ENCODE measurements at places on chromosomes 3 and 15.
A peak's percentile ranks its signal among the peaks of the same experiment; 100 is the strongest.

DNA sequence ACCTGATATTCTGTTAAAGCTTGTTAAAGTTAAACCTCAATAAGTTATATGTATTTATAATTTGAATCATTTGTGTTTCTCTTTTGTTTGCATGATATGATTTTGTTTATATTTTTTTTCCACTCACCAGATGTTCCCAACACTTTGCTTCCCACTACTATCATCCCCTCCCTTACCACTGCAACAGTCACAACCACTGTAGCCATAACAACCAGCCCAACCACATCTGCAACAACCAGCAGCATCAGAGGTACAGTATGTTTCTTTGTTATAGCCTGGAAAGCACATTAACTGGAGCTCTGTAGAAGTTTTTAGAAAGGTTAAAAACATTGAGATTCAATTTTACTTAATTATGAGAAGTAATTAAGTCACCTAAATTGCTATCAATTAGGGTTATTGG lies 1011.9 kb downstream of the VGLL3 start:
- DNase-seq, result no peak

DNA sequence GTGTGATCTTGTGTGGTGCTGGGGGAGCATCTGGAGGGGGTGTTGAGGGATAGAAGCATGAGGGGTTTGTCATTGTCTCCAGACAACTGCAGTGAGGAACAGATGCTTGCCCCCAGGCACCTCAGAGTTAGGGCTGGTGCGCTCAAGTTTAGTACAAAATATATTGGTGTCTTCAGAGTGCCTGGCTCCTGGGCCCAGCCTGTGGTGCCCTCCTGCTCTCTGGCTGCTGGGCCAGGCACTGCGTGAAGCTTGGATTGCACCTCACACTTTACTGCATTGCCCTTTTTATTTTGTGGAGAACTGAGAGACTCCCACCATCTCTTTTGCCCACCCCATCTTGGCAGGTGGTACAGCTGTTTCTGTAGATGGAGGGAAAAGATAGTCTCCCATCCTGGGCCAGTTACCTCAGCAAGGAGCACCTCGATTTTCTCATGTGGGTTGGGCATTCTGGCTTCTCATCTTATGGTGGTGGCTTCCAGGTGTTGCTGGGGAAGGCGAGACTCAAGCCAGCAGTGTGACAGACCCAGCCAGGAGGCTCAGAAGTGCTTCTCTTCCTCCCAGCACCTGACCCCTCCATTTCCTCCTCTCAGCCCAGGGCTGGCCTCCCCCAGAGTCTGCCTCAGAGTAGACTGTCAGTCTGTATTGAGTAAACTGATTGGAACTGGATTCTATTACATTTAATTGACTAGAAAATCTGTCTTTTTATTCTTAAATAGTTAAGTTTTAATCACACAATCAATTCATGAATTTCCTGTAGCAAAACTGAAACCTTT lies 140.5 kb downstream of the DNAJB8 start:
- no peak for DNase-seq

- DNase-seq, result no peak
Measured at GRCh38 chr3:45178183-45179023, 32.2 kb upstream of the CDCP1 start.

DNA sequence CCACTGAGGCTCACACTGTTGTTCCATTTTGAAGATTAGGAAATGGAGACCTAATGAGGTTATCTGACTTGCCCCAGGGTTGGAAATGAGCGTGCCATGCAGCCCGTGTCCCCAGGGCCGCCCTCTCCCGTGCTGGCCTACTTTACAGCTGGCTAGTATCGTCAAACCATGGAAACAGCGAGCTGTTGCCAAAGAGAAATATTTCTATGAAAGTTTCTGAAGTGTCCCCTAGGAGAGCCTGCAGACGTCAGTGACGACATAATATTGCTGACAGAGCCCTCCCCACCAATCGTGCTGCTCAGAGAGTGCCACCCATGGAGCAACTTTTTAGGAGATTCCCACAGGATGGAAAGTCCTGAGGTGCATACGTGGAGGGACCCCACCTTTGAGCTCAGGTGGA lies 11.2 kb upstream of the FAM174B start:
- no peak for DNase-seq

- DNase-seq, result no peak
Measured at GRCh38 chr15:69871511-69872134, 226.1 kb downstream of the TLE3 start.

DNA sequence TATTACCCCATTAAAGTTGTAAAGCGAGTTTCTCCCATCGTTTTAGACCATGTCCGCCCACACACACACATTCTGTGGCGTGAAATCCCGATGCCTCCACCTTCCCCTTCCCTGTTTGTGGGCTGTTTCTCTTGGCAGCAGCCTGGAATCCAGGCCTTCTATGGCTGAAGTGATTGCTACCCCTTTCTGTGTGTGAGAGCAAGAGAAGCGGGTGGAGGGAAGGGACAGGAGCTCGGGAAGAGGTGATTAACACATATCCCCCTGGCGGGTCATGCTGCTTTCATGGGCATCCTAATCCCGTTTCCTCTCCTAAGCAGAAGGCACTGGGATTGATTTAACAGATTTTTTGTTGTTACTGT lies 283.8 kb upstream of the RGMA start:
- no peak for DNase-seq

GRCh38 chr3:52177701-52178042 lies 20.3 kb upstream of the ALAS1 start:
- no peak for DNase-seq

- no peak for DNase-seq
Measured at GRCh38 chr15:81945014-81945615, 100.7 kb downstream of the MEX3B start.

- no peak for DNase-seq
Measured at GRCh38 chr3:109902549-109902948, 565.2 kb upstream of the DPPA4 start.

DNA sequence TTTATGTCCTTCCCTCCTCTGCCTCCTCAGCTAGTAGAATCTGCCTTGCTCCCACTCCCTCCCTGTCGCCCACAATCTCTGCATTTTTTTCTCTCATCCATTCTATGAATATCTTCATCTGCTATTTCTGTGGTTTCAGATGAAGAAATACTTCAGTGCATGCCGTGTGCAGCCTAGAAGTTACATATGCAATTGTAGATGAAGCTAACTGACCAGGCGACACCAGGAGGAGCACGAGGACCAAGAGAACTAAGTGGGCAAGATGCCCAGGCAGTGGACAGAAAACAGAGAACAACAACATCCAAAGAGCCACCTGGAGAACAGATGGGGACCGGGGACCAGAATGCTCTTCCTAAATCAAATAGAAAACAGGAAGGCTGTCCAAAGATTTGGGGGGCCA lies 121.4 kb upstream of the ATP11B start:
- no peak for DNase-seq

DNA sequence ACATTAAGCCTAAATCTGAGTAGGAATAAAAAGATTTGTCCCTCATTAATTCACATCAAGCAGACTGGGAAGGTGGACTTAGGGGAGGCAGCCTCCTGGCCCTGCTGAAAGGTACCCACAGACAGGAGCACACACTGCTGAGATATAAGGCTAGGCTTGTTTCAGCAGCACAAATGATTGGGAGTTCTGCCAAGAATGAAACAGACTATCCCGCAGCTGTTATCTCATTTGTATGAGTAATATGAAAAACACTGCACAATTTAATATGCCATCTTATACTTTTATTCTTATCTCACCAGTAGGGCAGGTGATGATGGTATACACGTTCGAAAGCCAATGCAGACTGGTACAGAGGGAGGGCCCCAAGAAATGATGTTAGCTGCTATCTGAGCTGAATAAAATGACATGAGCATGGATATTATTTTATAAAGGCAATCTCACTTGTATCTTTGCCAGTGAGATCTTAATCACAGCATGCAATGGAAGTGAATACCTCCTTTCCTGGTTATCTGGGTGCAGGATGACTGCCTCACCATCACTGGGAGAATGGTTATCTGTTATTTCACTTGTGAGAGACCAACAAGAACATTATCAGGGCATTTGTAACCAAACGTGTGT lies 258.7 kb upstream of the PPP2R3A start:
- no peak for DNase-seq

DNA sequence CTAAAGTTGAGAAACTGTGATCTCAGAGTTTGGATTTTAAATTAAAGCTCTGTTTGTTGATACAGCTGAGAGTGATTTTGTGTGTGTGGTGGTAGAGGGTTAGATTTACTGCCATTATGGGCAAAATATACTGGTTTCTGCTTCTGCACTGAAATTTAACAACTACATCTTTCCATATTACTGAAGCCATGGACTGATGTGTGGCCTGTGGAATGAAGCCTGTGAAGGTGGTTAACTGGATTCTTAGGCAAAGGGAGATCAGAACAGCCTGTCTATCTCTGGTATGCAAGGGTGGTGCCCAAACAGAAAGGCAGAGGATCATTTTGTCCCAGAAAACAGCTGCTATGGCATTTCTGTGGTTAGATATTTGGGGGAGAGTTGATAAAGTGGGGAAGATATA lies 297.3 kb upstream of the THBS1 start:
- DNase-seq, result no peak

DNA sequence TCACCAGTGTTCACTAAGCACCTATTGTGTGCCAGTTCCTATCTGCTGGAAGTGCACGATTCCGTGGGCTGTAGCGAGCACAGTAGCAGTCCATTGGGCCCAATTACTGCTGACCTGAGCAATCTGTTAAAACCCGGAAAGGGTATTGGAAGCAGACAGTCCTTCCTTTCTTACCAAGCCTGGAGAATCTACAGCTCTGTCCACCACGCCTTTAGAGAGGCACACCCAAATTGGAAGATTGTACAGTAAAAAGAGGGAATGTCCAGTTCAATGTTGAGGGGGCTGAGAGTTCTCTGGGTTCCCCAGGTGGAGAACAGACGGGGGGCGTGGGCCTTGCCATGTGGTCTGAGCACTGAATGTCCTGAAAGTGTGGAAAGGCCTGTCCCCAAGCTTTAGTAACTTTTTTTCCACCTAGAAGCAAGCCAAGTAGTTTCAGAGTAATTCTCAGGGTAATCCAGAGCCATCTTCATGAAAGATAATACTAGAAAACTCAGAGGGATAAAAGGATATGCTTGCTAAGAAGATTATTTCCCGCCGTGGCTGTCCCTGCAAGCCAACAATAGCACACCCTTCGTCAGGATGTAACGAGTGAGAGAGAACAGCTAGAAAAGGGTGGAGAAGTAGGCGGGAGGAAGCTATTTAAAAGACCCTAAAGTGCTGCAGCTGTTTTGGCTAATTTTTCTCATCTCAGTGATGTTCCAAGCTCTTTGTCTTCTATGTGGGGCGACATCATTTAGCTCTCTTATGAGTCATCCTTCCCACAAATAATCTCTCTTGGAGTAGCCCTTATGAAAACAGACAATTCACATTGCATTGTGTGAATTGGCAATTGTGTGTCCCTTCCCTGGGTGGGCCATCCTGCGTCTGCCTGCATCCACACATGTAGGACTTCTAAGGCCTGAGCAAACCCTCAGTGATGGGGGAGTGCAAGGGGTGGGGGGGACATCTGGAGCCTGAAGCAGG lies 181.0 kb downstream of the ATG7 start:
- no peak for DNase-seq

DNA sequence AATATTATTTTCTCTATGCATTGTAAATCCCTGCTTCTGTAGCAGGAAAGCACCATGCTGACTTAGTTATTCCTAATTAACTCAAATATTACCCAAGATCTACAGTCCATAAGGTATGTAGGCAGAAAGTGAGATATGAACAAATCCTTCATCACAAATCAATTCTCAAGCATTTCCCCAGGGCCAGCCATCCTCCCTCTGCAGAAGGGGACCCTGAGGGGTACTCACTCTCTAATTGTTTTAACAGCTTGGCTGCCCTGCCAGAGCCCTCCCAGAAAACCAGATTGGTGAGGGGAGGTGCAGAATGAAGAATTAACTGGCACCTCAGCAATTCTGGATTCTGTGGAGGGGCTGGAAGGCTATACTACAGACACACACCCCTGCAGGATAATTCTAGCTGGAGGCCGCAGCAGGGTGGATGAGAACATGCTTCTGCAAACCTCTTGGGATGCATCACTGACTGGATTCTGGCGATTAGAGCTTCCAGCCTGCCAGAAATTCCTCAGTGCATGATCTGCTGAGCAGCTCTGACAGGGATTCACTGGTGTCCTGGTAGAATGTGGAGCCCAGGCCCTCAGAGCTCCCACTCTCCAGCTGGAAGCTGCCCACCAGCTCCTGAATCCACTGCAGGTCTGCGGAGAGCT lies 88.6 kb upstream of the HERC1 start:
- DNase-seq, result no peak

DNA sequence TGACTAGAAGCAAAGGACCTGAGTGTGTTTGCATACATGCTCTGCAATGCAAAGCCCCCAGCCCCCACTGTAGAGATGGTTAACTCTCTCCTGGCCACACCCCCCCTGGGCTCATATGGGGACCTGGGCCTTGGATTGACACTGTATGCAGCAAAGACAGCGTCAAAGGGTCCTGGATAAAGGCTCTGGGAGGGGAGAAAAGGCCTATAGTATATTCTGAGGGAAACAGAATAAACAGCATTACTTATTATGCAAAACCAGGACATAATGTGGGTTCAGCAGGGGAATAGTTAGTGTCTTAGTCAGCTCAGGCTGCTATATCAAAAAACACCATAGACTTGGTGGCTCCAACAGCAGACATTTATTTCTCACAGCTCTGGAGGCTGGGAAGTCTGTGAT lies 158.7 kb downstream of the APBA2 start:
- no peak for DNase-seq

GRCh38 chr3:140117096-140117526 lies 182.1 kb downstream of the CLSTN2 start:
- DNase-seq, result no peak

DNA sequence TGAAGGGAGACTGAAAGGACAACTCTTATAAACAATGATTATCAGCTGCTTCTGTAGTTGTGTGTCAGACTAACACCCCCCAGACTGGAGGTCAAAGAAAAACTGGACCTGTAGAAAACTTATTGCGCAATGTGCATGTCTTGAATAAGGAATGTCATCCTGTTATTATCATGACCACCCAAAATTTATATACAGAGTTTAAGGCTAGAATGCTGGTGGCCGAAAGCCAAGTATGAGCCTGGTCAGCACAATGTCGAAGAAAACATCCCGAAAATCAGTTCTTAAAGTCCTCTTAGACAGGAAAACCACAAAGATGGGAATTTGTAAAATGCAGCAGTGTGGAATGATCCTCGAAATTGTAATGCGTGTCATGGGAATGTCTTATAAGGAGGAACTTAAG lies 29.3 kb downstream of the RFTN1 start:
- DNase-seq, result no peak

GRCh38 chr15:39596358-39597051 lies 15.6 kb downstream of the THBS1 start:
- DNase-seq, result no peak

DNA sequence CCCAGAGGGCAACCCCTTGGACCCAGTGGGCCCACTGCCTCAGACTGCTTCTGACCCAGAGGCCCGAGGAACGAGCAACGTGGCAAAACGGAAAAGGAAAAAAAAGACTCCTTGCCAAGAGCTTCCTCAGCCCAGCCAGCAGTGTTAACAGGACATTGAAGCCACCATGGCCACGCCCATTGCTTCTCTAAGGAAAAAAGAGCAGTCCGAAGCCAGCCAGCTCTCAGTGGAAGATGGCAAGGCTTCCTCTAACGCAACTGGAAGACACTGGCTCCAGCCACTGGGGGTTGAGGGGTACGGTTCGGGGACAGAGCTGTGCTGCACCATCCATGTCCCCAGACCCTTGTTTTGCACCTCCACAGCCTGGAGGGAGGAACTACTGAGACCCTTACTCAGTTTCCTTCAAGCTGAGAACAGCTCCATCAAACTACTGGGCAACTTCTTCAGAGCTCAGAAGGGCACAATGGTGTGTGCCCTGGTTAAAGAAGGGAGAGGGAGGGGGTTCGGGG lies 10.7 kb downstream of the BMF start:
- DNase-seq, result peak; percentile 42

- no peak for DNase-seq
Measured at GRCh38 chr15:73955861-73956742, 29.8 kb downstream of the LOXL1 start.

- no peak for DNase-seq
Measured at GRCh38 chr3:10435850-10436249, 69.5 kb downstream of the ATP2B2 start.
